ENCODE measurements at places on chromosomes 7 and 10. TPM values are rescaled to one million over a fixed set of nuclear protein-coding genes. Genes with fewer than 3 reads are reported as not detected.

CADPS2 gene
- 11.5 TPM for total RNA-seq

PALD1 gene
- total RNA-seq = 4.4 TPM

GRCh38 chr10:99612167-99612831 is 7.9 kb downstream of the SLC25A28 start:
- no peak for DNase-seq

GRCh38 chr10:100528123-100528886 is 1.4 kb downstream of the NDUFB8 start:
- DNase-seq = no peak

SHTN1 gene
- 7.0 TPM for total RNA-seq

DNA sequence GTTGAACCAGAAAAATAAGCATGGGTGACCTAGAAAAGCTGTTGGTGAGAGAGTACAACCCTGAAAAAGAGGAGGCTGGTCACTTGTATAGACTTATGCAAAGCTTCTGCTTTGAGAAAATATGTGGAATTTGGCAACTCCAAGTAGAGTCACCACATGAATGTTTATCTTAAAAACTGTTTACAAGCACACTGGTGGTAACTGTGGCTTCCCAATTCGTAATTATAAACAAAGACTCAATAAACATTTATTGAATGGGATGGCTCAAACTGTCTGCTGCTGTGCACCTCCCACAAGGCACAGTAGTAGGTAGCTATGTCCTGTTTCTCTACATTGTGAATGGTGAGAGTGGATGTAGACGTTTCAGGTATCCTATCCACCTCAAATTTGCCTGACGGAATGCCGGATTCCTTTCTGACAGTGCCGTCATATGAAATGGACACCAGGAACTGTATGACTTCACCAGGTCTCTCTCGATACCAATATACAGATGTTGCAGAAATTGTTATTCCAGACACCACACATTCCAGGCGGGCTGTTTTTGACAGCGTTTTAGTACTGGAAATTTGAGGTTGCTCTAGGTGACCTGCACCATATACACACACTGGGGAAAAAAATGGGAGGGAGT is 43.4 kb upstream of the TARP start:
- no peak for DNase-seq

TAX1BP1 gene
- total RNA-seq = 119 TPM

ASAH2 gene
- 3.5 TPM for total RNA-seq

- no peak for DNase-seq
Observed at GRCh38 chr10:117727421-117727820, 184.9 kb downstream of the EMX2 start.

DNA sequence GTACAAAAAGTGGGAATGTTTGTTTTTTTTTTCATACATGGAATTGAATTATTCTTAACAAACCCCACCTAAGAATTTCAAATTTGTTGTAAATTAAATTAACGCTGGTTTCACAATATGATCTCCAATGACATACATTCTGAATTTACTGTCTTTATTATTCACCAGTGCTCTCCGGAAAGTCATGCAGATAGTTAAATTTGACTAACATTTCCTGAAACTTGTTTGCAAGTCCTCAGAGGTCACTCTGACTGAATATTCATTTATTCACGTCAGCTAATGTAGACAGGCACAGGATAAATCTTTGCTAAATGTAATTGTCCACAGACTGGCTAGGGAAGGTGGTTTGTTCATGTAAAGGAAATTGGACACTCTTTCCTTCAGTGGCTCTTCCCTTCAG is 730.4 kb downstream of the PHTF2 start:
- DNase-seq = no peak

DNA sequence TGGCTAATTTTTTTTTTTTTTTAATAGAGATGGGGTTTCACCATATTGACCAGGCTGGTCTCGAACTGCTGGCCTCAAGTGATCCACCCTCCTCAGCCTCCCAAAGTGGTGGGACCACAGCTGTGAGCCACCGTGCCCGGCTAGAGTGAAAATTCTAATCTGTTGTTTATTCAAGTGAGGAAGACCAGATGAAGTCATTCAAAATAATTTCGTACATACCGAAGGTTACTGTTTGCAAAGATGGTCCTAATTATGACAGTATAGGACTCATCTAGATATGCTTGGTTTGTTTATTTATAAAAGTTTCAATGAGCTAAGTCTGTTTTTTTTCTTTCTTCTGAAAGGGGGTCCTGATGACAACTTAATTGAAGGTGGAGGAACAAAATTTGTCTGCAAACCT is 376.8 kb downstream of the EXOC4 start:
- no peak for DNase-seq

All from left cardiac atrium (tissue), 4 donors.